ENCODE measurements at places on chromosomes 6 and 20. TPM values are rescaled to one million over a fixed set of nuclear protein-coding genes. Genes with fewer than 3 reads are reported as not detected.

GRCh38 chr6:45076217-45076930, 251.8 kb upstream of the RUNX2 start:
- H3K27ac ChIP-seq: no peak overlapping the region
- no peaks in the 10 kb centered on the region for H3K36me3 ChIP-seq
- H3K4me3 ChIP-seq: no peak overlapping the region
- DNase-seq: no peak

DNA sequence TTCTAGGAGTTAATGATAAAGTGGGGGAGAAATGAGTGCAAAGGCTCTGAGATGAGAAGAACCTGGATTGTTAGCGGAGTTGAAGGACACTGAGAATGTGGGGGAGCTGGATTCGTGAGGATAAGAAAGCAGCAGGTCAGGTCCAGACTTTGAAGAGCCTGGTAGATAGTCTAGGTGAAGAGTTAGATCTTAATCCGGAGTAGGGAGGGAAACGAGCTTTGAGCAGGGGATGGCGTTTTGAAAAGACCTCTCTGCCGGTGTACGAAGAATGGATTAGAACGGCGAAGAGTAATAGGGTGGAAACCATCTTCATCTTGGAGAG, 487 bp upstream of the PHF20 start:
- H3K27ac ChIP-seq: peak overlapping the region; percentile 98
- no peaks in the 10 kb centered on the region for H3K27me3 ChIP-seq
- DNase-seq: no peak
- peak overlapping the region; percentile 76 for H3K4me3 ChIP-seq

GRCh38 chr6:8731874-8732273, 296.5 kb upstream of the SLC35B3 start:
- no peak for DNase-seq
- H3K4me3 ChIP-seq: no peak overlapping the region
- H3K27ac ChIP-seq: no peak overlapping the region
- no peaks in the 10 kb centered on the region for H3K36me3 ChIP-seq
- H3K27me3 ChIP-seq: no peaks in the 10 kb centered on the region

- H3K27me3 ChIP-seq: no peaks in the 10 kb centered on the region
- peak overlapping the region; percentile 5 for H3K27ac ChIP-seq
- no peak overlapping the region for H3K4me3 ChIP-seq
- no peak for DNase-seq
Observed at GRCh38 chr6:2560917-2561698, 189.6 kb downstream of the MYLK4 start.

GRCh38 chr6:148389086-148389485, 46.4 kb downstream of the SASH1 start:
- no peak overlapping the region for H3K27ac ChIP-seq
- no peaks in the 10 kb centered on the region for H3K4me1 ChIP-seq
- no peak for DNase-seq
- no peaks in the 10 kb centered on the region for H3K27me3 ChIP-seq

- H3K4me1 ChIP-seq: no peaks in the 10 kb centered on the region
- no peak overlapping the region for H3K27ac ChIP-seq
- no peak overlapping the region for H3K4me3 ChIP-seq
- no peaks in the 10 kb centered on the region for H3K36me3 ChIP-seq
- DNase-seq: no peak
Observed at GRCh38 chr20:51567622-51568021, 25.1 kb upstream of the NFATC2 start.

DNA sequence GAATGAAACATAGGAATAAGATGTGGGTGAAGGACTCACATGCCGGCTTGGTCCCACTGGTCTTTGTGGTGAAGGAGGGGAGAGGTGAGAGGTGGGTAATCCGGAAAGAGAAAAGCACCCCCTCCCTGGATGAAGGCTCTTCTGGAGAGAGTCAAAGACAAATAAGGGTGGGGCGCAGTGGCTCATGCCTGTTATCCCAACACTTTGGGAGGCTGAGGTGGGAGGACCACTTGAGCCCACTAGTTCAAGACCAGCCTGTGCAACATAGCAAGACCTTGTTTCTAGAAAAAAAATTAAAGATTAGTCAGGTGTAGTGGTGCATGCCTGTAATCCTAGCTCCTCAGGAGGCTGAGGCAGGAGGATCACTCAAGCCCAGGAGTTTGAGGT, 3.1 kb downstream of the LTB start:
- no peak overlapping the region for H3K27ac ChIP-seq
- H3K27me3 ChIP-seq: no peaks in the 10 kb centered on the region
- no peak overlapping the region for H3K4me3 ChIP-seq
- DNase-seq: no peak
- H3K36me3 ChIP-seq: no peaks in the 10 kb centered on the region
- H3K4me1 ChIP-seq: no peaks in the 10 kb centered on the region

The GINM1 gene
- total RNA-seq: 75.8 TPM

The OR2H2 gene
- not detected for total RNA-seq

- H3K27ac ChIP-seq: peak overlapping the region; percentile 74
- no peak for DNase-seq
- H3K36me3 ChIP-seq: no peaks in the 10 kb centered on the region
- H3K4me3 ChIP-seq: no peak overlapping the region
Observed at GRCh38 chr20:53079261-53079691, 107.1 kb downstream of the TSHZ2 start.

GRCh38 chr20:63941282-63942081, 14.7 kb downstream of the UCKL1 start:
- DNase-seq: no peak
- H3K36me3 ChIP-seq: peaks cover 10% of the 10 kb centered on the region
- H3K27ac ChIP-seq: peak overlapping the region; percentile 52

DNA sequence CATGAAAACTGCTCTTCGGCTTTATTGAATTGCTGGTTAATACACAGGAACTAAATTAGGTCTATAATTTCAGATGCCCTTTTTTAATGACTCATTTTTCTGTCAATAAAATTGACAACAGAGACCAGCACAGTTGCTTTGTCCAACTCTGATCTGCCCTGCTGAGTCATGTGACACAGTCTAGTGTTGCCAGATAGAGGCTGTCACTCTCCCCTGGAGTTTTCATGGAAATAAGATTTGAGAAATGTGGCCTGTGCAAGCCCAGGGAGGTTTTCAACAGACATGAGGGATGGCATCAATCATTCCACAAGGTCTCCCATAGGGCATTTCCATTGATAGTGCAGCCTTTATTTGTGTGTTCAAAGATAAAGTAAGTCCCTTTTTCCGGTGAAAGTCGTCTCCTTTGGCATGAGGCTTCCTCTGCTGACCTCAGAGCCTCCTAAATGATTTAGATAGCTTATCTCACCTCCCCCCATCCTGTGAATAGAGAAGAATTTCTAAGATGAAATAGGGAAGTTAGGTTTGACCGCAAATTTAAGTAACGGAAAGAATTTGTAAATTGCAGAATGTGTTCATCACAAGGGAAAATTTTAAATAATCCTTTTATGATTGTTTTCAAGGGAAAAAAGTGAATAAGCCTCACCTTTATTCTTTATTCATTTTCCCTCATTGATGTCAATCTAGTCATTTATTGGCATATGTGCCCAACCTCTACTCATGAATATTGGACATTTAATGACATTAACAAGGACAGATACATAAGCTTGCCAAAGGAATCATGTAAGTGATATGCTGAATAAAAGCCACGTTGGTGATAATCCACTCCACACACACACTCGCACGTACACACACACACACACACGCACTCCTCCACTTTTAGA, 277.7 kb downstream of the ADGB start:
- no peaks in the 10 kb centered on the region for H3K27me3 ChIP-seq
- H3K4me1 ChIP-seq: no peaks in the 10 kb centered on the region
- H3K36me3 ChIP-seq: no peaks in the 10 kb centered on the region
- no peak overlapping the region for H3K4me3 ChIP-seq
- DNase-seq: no peak

DNA sequence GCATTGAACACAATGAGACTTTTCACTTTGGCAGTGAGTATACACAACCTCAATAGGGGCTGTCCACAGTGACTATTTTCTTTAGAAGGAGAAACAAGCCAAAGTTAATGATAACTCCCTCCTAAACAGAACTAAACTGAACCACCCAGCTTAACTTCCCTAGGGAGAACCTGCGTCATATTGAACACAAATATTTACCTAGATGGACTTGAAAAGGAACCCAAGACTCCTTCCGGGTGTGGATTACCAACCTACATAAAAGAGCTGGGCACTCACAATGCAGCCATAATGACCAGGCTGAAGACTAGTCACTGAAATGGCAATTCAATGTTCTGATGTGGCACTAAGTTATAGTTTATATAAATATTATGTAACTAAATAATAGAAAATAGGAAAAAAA, 160.6 kb downstream of the IBTK start:
- no peaks in the 10 kb centered on the region for H3K27me3 ChIP-seq
- no peak for DNase-seq
- peak overlapping the region; percentile 14 for H3K27ac ChIP-seq
- H3K36me3 ChIP-seq: no peaks in the 10 kb centered on the region
- no peak overlapping the region for H3K4me3 ChIP-seq
- H3K4me1 ChIP-seq: no peaks in the 10 kb centered on the region

GRCh38 chr6:52019092-52019491, 68.3 kb downstream of the PKHD1 start:
- no peaks in the 10 kb centered on the region for H3K27me3 ChIP-seq
- no peak overlapping the region for H3K27ac ChIP-seq
- H3K4me1 ChIP-seq: no peaks in the 10 kb centered on the region
- DNase-seq: no peak
- H3K4me3 ChIP-seq: no peak overlapping the region

DNA sequence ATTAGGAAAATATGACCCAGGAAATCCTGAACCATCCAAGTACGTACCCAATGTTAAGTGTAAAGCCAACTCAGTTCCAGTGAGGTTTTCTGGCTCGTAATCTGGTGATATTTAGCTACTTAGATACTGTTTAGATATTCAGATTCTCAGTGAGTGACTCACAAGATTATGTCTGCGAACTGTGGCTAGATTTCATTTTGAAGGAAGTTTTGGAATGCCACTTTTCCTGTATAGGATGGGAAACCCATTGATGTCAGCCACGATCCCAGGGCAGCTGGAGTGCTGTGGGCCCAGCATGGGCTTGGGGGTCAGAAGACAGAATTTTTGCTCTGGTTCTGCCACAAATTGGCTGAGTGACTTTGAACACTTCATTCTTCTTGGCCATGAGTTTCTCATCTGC, 76.3 kb downstream of the TMEM170B start:
- H3K4me3 ChIP-seq: no peak overlapping the region
- H3K4me1 ChIP-seq: no peaks in the 10 kb centered on the region
- DNase-seq: no peak
- H3K27ac ChIP-seq: peak overlapping the region; percentile 64

DNA sequence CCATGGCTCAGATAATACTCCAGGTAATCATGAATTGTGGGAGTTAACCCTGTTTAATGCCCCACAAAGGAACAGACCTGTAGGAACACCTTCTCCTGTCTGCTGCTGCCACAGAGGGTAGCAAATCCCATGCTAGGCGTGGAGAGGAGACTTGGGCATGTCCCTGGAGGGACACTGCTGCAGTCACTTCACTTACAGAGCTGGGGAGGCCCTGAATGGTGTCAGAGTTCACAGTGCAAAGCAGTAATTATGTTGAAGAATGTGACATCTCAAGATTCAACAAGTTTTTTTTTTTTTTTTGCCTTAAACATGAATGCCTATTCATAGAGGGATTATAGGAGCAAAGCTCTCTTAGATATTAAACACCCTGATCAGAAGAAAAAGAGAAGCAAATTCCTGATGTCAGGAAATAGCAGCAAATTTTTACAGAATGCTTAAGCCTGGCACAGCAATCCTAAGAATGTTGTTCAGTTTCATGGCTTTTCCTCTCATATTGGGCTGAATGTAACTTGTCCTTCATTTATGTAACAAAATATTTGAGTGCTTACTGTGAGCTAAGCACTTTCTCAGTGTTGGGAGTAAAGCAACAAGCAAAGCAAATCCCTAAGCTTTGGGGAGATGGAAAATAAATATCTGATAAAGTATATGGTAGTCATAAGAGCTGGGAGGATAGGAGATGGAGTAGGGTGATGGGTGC, 45.0 kb downstream of the CARMIL1 start:
- H3K27ac ChIP-seq: no peak overlapping the region
- H3K4me1 ChIP-seq: no peaks in the 10 kb centered on the region
- H3K36me3 ChIP-seq: no peaks in the 10 kb centered on the region

DNA sequence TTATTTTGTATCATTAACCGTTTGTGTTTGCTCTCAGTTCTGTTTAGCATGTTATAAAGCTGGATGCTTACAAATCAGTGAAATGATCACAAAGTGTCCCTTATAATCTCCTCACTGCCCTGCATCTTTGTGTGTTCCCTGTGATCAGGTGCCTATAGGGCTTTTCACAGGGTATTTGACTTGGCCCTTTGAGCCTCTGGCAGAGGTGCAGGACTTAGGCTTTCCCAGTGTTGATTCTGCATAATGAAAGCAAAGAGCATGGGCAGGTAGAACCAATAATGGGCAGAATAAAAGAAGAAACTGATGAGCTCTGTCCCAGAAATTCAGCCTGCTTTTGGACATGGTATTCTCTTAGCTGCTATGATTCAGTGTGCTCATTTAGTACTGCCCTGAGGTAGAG, 16.9 kb upstream of the PBOV1 start:
- no peaks in the 10 kb centered on the region for H3K36me3 ChIP-seq
- H3K4me3 ChIP-seq: no peak overlapping the region
- no peaks in the 10 kb centered on the region for H3K27me3 ChIP-seq
- DNase-seq: no peak
- no peaks in the 10 kb centered on the region for H3K4me1 ChIP-seq
- no peak overlapping the region for H3K27ac ChIP-seq

DNA sequence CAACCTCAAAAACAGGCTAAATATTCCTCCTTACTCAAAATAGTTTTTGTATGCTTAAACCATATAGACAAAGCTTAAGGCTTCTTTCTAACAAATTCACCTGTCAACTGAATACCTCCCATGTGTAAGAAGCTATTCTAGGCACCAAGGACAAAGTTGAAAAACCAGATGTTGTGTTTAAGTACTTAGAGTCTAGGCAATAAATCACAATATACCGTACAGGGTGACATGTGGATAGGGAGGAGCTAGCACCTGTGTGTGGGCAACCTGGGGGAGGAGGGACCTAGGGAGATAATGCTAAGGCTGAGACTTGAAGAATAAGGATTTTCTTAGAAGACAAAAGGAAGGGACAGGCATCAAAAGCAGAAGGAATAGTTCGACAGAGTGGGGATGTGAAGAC, 123.5 kb downstream of the LMBRD1 start:
- DNase-seq: no peak
- H3K27me3 ChIP-seq: no peaks in the 10 kb centered on the region
- no peaks in the 10 kb centered on the region for H3K36me3 ChIP-seq
- H3K27ac ChIP-seq: no peak overlapping the region
- no peak overlapping the region for H3K4me3 ChIP-seq

The TPBG gene
- total RNA-seq: 49.2 TPM

- H3K27me3 ChIP-seq: no peaks in the 10 kb centered on the region
- no peak for DNase-seq
- no peaks in the 10 kb centered on the region for H3K36me3 ChIP-seq
- no peak overlapping the region for H3K4me3 ChIP-seq
- peak overlapping the region; percentile 41 for H3K27ac ChIP-seq
Observed at GRCh38 chr20:53101992-53102760, 130.0 kb downstream of the TSHZ2 start.

GRCh38 chr6:154086510-154086909, 47.5 kb downstream of the OPRM1 start:
- H3K36me3 ChIP-seq: no peaks in the 10 kb centered on the region
- no peak overlapping the region for H3K27ac ChIP-seq
- no peaks in the 10 kb centered on the region for H3K27me3 ChIP-seq
- H3K4me3 ChIP-seq: no peak overlapping the region

The MYLK2 gene
- not detected for total RNA-seq

The C6orf132 gene
- total RNA-seq: 4.2 TPM
